ENCODE measurements at places on chromosomes 6 and 20.

DNA sequence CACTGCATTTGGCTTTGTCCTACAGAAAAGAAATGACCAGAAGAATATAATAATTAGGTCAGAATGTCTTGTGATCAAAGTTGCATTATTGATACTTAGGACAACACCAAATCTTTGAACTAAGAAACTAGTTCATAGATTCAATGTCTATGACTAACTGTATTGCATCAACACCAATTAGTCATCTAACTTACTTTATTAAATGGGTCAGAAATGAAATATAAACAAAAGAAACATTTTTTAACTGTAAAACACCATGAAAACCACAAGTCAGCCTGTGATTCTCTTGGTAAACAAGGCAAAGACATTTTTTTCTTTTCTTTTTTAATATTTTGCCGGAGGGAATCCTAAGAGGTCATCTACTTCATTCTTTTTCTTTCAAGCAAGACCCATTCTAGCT, 114.1 kb upstream of the HDDC2 start:
- no peak for DNase-seq

DNA sequence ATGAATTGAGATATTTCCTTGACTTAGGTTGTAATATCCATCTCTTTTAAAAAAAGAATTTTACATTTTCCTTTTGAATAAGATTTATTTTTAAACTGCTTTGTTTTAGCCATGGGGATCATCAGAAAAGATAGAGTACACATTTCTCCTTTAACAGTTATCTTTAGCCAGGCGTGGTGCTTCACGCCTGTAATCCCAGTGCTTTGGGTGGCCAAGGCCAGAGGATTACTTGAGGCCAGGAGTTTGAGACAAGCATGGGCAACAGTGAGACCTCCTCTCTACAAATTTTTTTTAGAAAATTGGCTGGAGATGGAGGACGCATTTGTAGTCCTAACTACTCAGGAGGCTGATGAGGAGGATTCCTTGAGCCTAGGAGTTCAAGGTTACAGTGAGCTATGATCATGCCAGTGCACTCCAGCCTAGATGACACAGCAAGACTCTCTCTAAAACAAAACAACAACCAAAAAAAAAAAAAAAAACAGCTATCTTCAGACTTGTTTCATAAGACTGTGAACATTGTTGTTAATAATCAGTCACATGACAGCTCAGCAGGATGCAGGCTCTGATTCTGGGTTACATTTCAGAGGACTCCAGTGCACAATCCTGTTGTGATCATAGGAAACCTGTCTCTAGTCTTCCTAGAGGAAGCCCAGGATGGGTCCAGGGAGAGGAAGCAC, 2.0 kb upstream of the SLC17A3 start:
- DNase-seq, result no peak

DNA sequence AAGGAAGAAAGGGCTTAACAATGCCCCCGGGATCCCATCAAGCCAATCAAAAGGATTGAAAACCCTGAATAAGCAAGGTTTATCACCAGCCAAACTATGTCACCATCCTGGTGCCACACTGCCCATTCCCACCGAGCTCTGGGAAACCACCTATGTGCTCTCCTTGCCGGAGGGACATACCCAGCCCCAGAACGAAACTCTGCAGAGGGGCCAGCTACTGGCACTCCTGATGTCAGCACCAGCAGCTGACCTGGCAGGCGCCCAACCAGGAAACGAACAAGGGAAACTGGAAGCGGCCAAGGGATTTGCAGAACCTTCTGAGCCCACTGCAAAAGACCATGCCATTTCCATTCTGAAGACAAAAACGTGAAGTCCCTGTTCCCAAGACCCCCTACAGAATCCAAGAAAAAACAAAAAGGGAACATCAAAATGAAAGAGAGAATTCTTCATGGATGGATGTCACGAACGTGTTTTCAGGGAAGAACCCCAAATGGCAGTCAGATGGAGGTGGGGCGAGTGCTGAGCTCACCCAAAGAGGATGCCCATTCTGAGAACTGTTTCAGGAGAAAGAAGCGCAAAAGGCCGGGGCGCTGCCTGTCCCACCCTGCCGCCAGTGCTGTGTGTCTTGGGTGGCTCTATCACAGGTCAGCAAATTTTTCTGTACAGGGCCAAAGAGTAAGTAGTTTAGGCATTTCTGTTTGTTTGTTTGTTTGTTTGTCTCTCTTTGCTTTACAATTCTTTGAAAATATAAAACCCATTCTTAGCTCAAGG, 305.2 kb downstream of the ESR1 start:
- no peak for DNase-seq

- no peak for DNase-seq
These were observed 149.9 kb upstream of the AFDN start for GRCh38 chr6:167676666-167677421.

DNA sequence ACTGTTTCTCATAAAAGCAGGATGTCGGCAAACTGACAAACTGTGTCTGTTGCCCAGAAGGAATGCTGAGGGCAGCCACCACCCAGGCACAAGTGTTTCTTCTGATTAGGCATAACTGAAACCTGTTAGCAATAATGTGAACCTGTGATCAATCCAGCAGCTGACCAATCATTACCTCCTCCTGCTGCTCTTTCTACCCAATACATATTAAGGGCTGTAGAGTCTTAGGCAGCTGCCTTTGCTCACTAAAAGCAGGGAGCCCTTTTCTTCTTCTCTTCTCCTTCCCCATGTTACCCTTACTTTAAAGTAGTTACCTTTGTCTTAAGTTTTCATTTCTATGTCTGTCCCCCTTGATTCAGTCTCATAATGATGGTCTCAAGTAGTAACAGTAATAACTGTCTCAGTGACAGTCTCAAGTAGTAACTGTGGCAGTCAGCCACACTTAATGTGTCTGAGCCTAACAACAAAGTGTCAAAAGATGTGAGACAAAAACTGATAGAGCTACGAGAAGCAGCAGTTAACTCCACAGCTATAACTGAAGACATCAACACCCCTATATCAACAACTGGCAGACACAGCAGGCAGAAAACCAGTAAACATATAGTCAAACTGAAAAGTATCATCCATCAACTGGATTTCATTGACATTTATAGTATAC, 37.0 kb downstream of the RANBP9 start:
- no peak for DNase-seq

DNA sequence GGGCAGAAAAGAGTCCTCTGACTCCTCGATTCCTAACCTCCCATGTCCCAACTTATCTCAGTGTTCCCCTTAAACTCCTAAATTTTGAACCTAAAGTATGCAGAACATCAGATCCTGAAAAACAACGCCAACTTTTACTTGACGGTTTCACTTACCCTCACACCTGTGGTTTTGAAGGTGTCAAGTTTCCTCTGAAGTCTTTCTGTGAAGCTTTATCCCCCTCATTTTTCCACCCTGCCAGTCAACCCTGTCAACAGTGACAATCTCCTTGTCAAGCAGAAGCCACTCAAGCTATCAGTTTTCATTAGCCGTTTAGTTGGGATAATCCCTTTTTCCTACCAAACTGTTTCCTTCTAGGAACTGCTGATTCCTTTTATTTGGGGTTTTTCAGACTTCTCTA, 245.4 kb upstream of the PREP start:
- DNase-seq, result no peak

GRCh38 chr20:31705598-31706597, 16.8 kb downstream of the BCL2L1 start:
- DNase-seq, result no peak

DNA sequence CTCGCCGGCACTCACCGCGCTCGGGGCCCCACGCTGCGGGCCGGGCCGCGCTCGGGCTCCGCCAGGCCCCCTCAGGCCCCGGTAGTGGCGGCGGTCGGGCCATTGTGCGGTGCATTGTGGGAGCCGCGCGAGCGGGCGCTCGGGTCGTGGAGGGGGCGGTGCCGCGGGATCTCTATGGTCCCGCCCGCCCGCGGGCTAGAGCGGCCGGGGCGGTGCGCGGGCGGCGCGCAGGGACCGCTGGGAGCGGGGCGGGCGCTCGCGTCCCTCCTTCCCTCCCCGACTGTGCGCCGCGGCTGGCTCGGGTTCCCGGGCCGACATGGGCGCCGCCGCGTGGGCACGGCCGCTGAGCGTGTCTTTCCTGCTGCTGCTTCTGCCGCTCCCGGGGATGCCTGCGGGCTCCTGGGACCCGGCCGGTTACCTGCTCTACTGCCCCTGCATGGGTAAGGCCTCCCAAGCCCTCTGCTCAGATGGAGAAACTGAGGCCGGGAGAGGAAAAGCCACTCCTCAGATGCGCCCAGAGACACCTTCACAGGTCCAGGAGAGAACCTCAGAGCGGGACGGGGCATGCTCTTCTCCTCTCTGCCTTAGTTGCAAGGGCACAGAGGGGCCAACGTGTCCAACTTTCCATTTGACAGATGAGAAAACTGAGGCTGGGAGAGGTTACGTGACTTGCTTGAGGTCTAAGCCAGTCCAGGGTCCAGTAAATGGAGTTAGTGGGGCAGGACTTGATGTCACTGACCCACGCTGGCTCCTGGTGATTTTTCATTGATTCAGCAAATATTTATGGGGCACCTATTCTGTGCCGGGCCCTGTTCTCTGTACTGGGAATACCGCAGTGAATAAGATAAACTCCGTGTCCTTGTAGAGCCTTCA, at the start of the genes PLAGL2 and POFUT1:
Gene PLAGL2 (minus strand): TSS at position 118 of the 873 bp plus-strand sequence. CDS start 5,565 bp downstream, outside the sequence.
Gene POFUT1 (plus strand): TSS at position 255 of the 873 bp plus-strand sequence. CDS start 62 bp downstream, at position 317.
- DNase-seq, result peak; percentile 92

GRCh38 chr6:121310495-121310894, 23.8 kb downstream of the TBC1D32 start:
- no peak for DNase-seq

DNA sequence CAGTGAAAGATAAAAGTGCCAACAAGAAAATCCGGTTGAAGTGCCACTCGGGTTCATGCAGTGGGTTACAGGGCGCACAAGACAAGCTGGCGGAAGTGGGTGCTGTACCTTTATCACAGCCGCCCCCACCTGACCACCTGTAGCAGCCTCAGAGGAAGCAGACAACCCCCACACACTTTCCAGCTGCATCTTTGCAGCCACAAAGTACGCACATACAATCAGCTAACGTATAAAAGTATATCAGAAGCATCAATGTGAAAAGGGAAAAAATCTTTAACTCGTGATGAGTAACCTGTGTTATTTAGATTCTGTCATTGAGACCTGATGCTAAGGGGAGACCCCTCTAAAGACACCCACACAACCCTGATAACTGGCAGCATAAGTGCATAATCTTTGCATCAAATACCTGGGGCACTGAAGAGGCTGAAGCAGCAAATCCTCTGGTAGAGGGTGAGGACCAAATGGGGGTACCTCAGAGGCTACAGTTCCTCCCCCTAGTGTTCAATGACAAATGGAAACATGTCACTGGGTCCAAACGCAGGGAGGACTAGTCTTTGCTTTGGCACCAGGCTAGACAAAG, 22.1 kb downstream of the BACH2 start:
- DNase-seq, result no peak

GRCh38 chr6:163651915-163652668, 237.6 kb downstream of the QKI start:
- DNase-seq, result peak; percentile 16

GRCh38 chr20:38986663-38987062, 24.5 kb downstream of the DHX35 start:
- no peak for DNase-seq

DNA sequence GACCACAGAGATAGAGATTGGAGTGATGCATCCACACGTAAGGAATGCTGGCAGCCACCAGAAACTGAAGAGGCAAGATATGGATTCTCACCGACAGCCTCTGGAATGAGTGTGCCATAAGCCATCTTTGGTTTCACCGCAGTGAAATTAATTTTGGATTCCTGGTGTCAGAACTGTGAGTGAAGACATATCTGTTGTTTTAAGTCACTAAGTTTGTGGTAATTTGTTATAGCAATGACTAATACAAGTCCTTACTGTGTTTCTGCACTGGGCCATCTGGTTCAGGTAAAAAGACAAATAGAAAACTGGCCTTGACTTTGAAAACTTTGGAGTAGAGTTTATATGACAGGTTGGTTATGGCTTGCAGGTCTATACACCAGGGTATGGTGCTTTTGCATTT, 261.9 kb downstream of the PHF3 start:
- DNase-seq, result no peak

- no peak for DNase-seq
These were observed 861 bp upstream of the NHSL1 start for GRCh38 chr6:138500045-138500665.

GRCh38 chr20:5474646-5475550, 158.1 kb upstream of the PROKR2 start:
- no peak for DNase-seq

GRCh38 chr6:45870531-45870930, 145.1 kb downstream of the CLIC5 start:
- no peak for DNase-seq

DNA sequence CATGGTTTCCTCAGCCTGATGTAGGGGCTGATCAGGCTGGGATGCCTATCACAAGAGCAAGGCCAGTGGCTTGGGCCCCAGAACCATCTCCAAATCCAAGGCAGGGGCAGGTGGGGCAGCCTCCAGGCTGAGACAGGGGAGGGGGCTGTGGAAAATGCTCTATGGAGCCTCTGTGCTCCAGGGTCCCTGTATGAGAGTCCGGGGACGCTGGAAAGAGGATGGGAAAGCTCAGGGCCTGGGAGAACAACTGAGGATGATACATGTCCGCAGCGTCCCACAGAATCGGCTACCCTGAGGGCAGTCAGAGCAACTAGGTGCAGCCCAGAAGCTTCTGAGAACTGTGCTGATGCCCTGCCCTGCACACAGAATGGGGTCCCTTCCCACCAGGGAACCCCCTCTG, 43.4 kb downstream of the CPXM1 start:
- no peak for DNase-seq

GRCh38 chr6:140718021-140718420, 1343.6 kb upstream of the CITED2 start:
- DNase-seq, result no peak

- no peak for DNase-seq
These were observed 52.2 kb upstream of the PRL start for GRCh38 chr6:22349051-22349450.

GRCh38 chr6:36114798-36115408, 15.4 kb upstream of the MAPK13 start:
- DNase-seq, result no peak

DNA sequence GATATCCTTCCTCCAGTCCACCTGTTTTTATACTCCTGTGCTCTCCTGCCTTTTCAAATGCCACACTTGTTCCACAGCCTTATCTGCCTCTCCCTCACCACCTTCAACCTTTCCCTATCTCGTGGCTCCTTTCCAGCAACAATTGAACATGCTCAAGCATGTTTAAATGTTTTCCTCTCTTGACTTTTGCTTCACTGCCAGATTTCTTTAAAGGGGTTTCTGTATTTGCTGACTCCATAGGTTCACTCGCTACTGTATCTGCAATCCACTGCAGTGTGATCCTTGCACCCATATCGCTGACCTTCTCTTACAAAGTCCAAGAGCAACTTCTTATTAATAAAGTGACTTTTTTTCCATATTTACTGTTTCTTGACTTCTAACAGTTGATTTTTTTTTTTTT, 11.2 kb upstream of the GMNN start:
- no peak for DNase-seq

- DNase-seq, result no peak
These were observed 57.8 kb downstream of the IL22RA2 start for GRCh38 chr6:137115658-137116057.

- peak; percentile 14 for DNase-seq
These were observed 15.8 kb downstream of the AARS2 start for GRCh38 chr6:44297063-44298038.

GRCh38 chr6:136921936-136922684, at the start of gene SLC35D3:
SLC35D3 (plus strand) TSS chr6:136922301; CDS start chr6:136922429, 128 bp downstream.
- DNase-seq, result peak; percentile 14

GRCh38 chr20:60543598-60543997, 585.4 kb downstream of the CDH26 start:
- DNase-seq, result no peak

- DNase-seq, result no peak
These were observed 4.2 kb downstream of the PHIP start for GRCh38 chr6:79073888-79074287.
